ENCODE measurements at places on chromosomes 1 and 21. TPM values are rescaled to one million over a fixed set of nuclear protein-coding genes. Genes with fewer than 3 reads are reported as not detected.

The SAMD13 gene
- total RNA-seq: not detected

The PLA2G2F gene
- not detected for total RNA-seq

The KPRP gene
- not detected for total RNA-seq

The MMP23B gene
- 0.32 TPM for total RNA-seq

- no peak overlapping the region for H3K27ac ChIP-seq
- H3K4me1 ChIP-seq: peaks cover 37% of the 10 kb centered on the region
- DNase-seq: no peak
- no peak overlapping the region for H3K4me3 ChIP-seq
Observed at GRCh38 chr1:25095635-25096200, 136.6 kb downstream of the SYF2 start.

DNA sequence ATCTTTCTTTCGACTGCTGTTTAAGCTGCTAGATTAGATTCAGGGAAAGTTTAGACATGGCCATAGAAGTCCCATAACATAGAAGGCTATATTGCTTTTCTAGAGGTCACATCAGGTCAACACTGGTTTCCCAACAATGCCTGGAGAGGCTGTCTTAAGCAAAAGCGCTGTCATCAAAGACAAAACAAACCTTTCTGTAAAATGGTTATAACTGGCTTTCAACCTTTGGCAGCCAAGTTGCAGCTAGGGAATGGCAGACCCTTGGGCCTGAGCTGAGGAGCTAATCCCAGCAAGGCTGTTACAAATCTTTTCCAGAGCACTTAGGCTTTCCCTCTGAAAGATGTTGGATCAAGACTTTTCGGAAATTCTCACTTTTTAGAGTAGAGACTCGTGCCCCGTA, 11.2 kb upstream of the ABCA4 start:
- no peak overlapping the region for H3K27ac ChIP-seq
- peaks cover 6% of the 10 kb centered on the region for H3K27me3 ChIP-seq
- no peaks in the 10 kb centered on the region for H3K4me1 ChIP-seq
- H3K36me3 ChIP-seq: no peaks in the 10 kb centered on the region
- no peak overlapping the region for H3K4me3 ChIP-seq

- no peaks in the 10 kb centered on the region for H3K4me1 ChIP-seq
- H3K27ac ChIP-seq: no peak overlapping the region
- H3K36me3 ChIP-seq: no peaks in the 10 kb centered on the region
- peaks cover 7% of the 10 kb centered on the region for H3K27me3 ChIP-seq
- H3K4me3 ChIP-seq: no peak overlapping the region
- no peak for DNase-seq
Observed at GRCh38 chr1:30505853-30506252, 217.5 kb downstream of the MATN1 start.

DNA sequence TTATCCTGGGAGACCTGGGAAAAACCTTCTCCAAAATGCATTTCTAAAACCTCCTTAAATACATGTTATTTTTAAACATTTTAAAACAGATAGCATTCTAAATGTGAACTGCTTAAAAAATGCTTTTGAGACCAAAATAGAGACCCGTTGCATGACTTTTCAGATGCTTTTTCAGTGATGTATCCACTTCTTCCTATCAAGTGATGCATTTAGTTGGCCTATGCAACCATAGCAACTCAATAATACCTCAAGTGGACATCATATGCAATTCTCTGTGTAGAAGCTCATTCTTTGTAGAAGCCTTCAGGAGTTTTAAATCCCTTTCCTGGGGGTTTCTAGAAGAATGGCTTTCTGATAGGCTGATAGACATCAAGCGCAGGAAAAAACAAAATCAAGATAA, 94.5 kb upstream of the RAVER2 start:
- H3K36me3 ChIP-seq: no peaks in the 10 kb centered on the region
- no peak for DNase-seq
- H3K27me3 ChIP-seq: peaks cover 8% of the 10 kb centered on the region
- no peak overlapping the region for H3K4me3 ChIP-seq
